ENCODE measurements at places on chromosomes 5 and 9.

DNA sequence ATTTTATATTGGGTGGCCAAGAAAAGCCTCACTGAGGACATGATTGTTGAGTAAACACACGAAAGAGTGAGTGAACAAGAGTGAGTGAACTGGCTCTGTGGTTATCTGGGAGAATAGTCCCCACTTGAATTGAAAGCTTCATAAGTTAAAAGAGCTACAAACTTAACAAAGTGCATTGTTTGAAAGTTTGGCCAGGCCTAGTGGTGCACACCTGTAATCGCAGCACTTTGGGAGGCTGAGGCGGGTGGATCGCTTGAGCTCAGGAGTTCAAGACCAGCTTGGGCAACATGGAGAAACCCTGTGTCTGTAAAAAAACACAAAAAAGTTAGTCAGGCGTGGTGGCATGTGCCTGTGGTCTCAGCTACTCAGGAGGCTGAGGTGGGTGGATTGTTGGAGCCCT is 26.9 kb downstream of the SMC2 start:
- no peak for DNase-seq

GRCh38 chr9:37292896-37293295 is 129.6 kb upstream of the GRHPR start:
- DNase-seq, result no peak

GRCh38 chr9:71098801-71099200 is 22.6 kb downstream of the TRPM3 start:
- DNase-seq, result no peak

- DNase-seq, result no peak
Observed at GRCh38 chr5:113122053-113122452, 145.5 kb downstream of the DCP2 start.

DNA sequence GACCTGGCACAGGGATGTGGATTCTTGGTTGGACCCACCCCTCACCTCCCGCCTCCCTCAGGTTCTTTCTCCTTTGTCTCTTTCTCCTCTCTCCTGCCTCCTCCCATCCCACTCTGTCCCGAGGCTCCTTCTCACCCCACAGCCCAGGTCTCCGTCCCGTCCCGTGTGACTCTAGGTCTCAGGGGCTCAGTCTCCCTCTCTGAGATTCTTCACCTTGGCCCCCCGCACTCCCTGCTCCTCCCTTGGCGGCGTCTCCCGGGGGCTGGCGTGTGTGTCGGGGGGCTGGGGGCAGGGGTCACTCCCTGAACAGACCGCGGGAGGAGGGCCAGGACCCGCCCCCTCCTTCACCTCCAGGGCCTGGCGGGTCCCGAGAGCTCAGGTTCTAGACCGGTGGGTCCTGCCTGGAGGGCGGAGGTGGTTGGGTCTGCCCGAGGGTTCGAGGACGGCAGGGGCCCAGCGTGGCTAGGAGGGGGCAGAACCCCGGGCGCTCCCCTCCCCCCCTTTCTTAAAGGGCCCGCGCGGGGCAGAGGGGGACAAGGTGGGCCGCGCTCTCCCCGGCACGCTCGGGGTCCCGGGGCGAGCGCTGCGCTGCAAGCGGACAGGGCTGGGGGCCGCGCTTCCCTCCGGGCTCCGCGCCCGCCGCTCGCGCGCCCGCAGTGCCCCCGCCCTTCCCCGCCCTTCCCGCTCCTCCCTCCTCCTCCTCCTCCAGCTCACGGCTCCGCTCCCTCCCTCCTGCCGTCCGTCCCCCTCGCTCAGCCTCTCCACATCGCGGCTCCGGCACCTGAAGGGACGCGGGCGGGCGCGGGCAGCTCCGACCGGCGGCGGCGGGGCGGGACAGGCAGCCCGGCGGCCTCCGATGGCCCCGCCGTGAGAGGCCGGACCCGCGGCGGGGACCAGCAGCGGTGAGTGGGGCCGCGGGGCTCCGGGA is at the start of gene PSD2:
PSD2 (plus strand) TSS at position 735 of the 928 bp plus-strand sequence. CDS start 13,633 bp downstream, outside the sequence.
- no peak for DNase-seq

DNA sequence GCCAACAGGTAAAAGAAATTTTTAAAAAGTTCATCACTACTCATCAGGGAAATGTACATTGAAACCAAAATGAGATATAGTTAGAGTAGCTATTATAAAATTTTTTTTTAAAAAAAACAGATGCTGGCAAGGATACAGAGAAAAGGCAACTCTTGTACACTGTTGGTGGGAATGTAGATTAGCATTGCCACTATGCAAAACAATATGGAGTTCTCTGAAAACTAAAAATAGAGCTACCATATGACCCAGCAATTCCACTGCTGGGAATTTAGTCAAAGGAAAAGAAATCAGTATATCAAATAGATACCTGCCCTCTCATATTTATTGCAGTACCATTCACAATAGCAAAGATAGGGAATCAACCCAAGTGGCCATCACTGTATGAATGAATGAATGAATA is 44.2 kb upstream of the NIPAL4 start:
- DNase-seq, result no peak

DNA sequence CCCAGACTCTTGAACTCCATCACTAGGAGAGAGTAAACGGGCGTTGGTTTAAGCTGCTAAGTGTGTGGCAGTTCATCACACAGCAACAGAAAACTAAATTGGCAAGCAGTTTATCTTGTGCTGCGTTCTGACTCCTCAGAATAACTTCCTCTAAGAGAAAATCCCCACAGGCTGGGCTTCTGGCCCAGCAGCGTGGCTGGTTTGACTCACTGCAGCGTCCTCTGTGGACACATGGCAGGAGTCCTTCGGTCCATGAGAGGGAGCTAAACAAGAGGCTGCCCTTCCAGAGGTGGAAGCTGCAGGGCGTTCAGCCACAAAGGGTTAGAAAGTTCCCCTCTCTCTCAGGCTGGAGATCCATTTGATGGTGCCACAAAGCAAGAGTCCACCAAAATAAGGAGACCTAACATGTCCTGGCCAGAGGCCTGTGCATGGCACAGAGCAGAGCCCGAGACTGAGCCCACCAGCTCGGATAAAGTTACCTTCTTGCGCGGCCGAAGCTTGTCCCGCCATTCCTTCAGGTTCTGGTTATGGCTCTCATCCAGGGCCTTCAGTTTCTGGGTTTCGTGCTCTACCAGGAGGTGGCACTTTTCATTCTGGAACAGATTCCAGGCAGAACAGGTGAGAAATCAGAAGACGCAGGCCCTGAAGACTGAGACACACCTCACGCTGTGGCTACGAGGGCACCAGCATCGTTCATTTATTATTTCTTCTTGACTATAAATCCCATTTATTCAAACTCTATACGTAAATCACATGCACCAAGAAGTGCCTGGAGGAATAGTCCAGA is 46.2 kb upstream of the FBXW11 start:
- DNase-seq, result no peak

GRCh38 chr5:150068961-150069645 is 17.3 kb downstream of the CSF1R start:
- no peak for DNase-seq

- no peak for DNase-seq
Observed at GRCh38 chr5:14730466-14730865, 65.9 kb downstream of the OTULIN start.

- no peak for DNase-seq
Observed at GRCh38 chr9:136665111-136665703, 2.5 kb downstream of the EGFL7 start.

DNA sequence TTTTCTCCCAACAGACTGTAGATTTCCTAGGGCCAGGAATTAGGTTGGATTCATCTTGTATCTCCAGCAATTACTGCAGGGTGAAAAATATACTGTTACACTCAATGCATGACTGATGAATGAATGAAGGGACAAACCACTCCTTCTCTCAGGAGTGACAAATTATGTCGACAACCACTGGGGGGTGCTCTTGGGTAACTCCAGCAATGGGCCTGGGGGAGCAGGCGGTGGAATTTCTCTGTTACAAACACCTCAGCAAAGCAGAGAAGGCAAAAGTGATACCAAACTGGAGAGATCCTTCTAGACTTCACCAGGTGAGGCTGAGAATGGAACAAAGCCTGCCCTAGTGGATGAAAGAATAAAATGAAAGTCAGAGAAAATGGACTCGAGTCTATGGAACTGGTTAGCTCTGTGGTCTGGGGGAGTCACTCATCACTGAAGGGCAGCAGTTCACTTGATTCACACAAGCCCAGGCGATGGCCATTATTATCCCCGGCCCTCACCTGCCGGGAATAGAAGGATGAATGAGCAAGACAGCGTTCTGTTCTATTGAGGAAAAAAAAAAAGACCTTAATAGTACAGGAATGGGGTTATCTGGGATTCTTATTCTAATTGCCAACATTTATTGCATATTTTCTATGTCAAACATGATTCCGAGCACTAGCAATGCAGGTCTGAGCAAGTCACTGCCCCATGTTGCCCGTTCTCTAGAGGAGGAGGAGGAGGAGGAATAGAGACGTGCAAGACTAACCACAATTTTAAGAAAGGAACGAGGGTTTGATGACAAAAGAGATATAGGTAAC is 341.1 kb downstream of the ASTN2 start:
- peak; percentile 68 for DNase-seq

DNA sequence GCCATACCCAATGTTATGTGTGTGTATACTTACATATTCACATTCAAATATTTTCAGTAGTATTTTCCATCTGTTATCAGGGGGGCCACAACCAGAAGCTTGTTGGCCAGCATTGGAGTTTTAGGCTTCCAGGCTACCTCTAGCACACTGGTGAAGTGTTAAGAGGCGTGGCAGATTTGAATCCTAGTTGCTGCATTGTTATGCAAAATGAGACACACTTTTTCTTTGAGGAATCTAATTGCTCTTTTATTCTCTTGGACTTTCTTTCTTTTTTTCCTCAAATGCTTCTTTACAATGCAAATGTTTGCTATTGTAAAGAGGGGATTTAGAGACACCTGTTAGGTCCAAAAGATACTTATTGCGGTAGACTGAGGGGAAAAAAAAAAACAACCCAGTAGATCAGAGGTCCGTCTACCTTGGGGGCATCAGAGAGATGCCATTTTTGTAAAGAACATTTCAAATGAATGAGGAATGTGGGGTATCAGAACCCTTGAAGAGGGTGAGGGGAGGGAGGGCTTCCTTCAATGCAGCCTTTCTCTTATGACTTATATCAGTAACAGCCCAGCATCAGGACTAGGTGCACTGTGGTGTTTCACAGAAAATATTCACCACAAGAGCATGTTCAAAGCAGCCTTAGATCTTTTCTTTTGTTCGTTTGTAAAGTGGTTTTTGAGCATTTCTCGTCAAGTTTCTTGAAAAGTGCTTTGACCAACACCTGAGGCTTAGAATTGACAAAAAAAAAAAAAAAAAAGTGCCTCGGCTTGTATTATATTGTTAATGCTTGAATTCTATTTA is 3.8 kb downstream of the SMARCA2 start:
- DNase-seq, result no peak

DNA sequence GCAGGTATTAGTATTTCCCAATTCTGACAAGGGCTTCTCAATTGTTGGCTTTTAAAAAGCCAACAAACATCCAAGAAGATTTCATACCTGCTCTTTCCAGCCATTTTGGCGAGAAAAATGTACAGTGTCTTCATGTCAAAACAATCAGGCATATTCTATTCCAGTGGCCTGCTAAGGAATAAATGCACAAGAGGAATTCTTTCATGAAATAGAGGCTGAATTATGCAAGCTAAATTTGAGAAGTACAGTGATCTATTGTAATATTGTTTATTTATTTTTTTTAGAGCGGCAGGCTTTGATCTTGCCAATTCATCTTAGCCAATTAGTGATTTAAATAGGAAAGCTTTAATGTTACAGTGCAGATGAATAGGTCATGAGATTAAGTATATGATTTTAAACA is 49.3 kb downstream of the NLN start:
- no peak for DNase-seq
